ENCODE measurements at places on chromosomes 11 and 22. TPM values are rescaled to one million over a fixed set of nuclear protein-coding genes. Genes with fewer than 3 reads are reported as not detected.

RASSF7 gene
- 71.5 TPM for total RNA-seq

SCN4B gene
- 6.0 TPM for total RNA-seq

GRCh38 chr11:117396970-117397369 lies 69.3 kb downstream of the CEP164 start:
- no peak overlapping the region for H3K4me3 ChIP-seq
- no peaks in the 10 kb centered on the region for H3K4me1 ChIP-seq
- no peak overlapping the region for H3K27ac ChIP-seq
- no peak for DNase-seq
- H3K36me3 ChIP-seq, result peaks cover 67% of the 10 kb centered on the region
- H3K27me3 ChIP-seq, result no peaks in the 10 kb centered on the region

DNA sequence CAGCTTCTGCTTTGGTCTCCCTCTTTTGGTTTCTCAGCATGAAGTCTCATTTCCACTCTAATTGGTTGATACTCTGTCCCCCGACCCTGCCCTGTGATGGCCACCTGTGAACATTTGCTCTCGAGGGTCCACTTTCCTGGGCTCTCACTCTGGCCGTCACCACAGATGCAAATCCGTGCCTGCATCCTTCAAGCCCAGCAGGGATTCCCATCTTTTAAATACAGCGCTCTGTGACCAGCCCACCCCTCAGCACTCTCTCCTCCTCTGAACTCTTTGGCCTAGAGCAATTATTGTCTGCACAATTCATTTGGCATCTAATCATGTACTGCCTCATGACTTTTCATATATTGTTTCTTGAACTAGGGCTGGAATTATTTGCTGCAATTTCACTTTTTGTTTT lies 26.0 kb downstream of the PKNOX2 start:
- no peaks in the 10 kb centered on the region for H3K27me3 ChIP-seq
- no peaks in the 10 kb centered on the region for H3K4me1 ChIP-seq
- DNase-seq, result no peak
- H3K4me3 ChIP-seq, result no peak overlapping the region

DNA sequence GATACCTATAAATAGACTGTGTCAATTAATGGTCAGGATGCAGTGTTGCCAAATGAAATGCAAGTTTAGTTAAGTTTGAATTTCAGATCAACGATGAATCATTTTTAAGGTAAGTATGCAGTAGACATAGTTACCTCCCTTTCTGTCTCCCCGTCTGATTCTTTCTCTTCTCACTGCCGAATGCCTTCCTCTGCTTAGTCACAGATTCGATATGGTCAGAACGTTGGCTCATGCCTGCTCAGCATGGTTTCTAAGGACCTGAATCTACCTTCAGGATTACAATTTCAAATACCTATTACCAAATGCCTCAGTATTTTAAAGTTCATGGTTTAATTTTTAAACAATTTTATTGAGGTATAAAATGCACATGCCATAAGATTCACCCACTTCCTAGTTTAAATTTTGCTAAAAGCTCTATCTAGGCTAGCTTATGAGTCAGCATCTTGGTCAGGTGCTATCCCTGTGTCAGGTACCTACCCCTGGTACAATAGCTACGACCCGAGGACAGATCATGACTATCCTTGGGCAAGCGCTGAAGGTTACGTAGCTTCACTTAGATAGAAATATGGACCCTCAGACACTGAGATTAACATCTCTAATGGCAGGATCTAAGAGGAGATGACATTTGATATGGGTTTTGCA lies 78.2 kb upstream of the SPON1 start:
- no peaks in the 10 kb centered on the region for H3K36me3 ChIP-seq
- no peak overlapping the region for H3K27ac ChIP-seq
- no peak for DNase-seq
- H3K4me1 ChIP-seq, result no peaks in the 10 kb centered on the region

DNA sequence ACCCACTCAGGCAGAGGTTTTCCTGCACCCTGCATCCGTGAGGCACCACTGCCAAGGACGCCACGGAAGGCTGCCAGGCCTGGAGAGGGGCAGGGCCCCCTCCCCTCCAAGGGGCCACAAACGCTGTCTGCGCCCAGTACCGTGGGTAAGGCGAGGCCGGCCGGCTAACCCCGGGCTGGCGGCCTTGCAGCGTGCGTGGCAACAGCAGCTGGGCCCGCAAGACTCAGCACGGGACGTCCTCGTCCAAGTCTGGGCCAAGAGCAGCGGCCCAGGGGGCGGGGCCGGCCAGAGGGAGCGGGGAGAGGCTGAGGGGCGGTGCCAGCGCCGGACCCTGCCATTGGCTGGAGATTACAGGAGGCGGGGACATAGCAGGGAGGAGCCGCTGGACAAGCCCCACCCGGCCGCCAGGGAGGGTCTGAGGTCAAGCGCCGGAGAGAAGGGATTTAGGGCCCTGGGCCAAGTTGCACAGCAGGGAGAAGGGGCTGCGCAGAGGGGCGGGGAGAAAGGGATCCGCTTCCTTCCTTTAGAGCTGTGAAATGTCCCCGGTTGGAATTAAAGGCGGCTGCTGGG lies 16.0 kb downstream of the SLC43A1 start:
- peak; percentile 95 for DNase-seq
- peak overlapping the region; percentile 39 for H3K4me3 ChIP-seq
- H3K4me1 ChIP-seq, result peaks cover 26% of the 10 kb centered on the region
- H3K27ac ChIP-seq, result peak overlapping the region; percentile 63
- H3K36me3 ChIP-seq, result peaks cover 7% of the 10 kb centered on the region
- H3K27me3 ChIP-seq, result no peaks in the 10 kb centered on the region

GRCh38 chr11:32122200-32122599 lies 31.3 kb downstream of the RCN1 start:
- no peaks in the 10 kb centered on the region for H3K27me3 ChIP-seq
- no peaks in the 10 kb centered on the region for H3K36me3 ChIP-seq

- no peak overlapping the region for H3K27ac ChIP-seq
- H3K27me3 ChIP-seq, result no peaks in the 10 kb centered on the region
- H3K4me3 ChIP-seq, result no peak overlapping the region
- DNase-seq, result no peak
Measured at GRCh38 chr22:36764060-36764459, 11.9 kb downstream of the IFT27 start.

GRCh38 chr11:14118072-14118471 lies 155.5 kb downstream of the SPON1 start:
- H3K27ac ChIP-seq, result no peak overlapping the region
- no peaks in the 10 kb centered on the region for H3K27me3 ChIP-seq
- no peaks in the 10 kb centered on the region for H3K4me1 ChIP-seq
- DNase-seq, result no peak
- H3K36me3 ChIP-seq, result no peaks in the 10 kb centered on the region
- no peak overlapping the region for H3K4me3 ChIP-seq

DNA sequence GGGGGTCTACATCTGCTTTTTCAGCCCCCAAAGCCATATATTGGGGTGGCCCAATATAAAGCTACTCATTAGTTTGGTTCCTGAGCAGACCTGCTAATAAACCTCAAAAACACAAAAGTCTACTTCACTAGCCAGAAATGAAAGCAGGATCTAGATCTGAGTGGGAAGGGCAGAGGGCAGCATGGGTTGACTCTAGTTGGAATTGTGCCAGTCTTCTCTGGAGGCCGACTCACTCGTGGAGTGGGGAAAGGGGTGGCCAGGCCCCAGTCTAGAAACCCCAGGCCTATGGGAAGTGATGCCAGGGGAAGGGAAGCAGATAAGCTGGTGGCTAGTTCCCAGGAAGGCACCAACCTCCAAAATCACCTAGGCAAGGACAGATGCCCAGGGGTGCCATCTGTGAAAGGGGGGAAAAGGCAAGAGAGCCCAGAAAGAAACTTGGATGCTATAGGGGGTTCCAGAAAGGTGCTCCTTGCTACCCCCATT lies 5.3 kb downstream of the PATZ1 start:
- peaks cover 54% of the 10 kb centered on the region for H3K4me1 ChIP-seq
- no peak overlapping the region for H3K27ac ChIP-seq
- H3K27me3 ChIP-seq, result no peaks in the 10 kb centered on the region
- no peak overlapping the region for H3K4me3 ChIP-seq
- H3K36me3 ChIP-seq, result peaks cover 70% of the 10 kb centered on the region
- DNase-seq, result no peak

DNA sequence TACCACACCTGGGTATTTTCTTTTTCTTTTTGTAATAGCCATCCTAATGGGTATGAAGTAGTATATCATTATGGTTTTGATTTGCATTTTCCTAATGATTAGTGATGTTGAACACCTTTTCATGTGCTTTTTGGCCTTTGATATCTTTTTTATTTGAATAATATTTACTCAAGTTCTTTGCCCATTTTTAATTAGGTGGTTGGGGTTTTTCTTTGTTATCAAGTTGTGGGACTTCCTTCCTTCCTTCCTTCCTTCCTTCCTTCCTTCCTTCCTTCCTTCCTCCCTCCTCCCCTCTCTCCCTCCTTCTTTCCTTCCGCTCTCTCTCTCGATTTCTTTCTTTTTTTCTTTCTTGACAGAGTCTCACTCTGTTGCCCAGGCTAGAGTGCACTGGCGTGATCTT lies 75.0 kb upstream of the PDGFD start:
- H3K36me3 ChIP-seq, result no peaks in the 10 kb centered on the region
- no peak for DNase-seq
- H3K4me1 ChIP-seq, result no peaks in the 10 kb centered on the region
- H3K27ac ChIP-seq, result no peak overlapping the region
- H3K27me3 ChIP-seq, result no peaks in the 10 kb centered on the region

- no peak for DNase-seq
- H3K4me3 ChIP-seq, result no peak overlapping the region
- no peaks in the 10 kb centered on the region for H3K36me3 ChIP-seq
Measured at GRCh38 chr11:121881806-121882205, 234.2 kb downstream of the BLID start.
